NCI-H1694 (cell line): ENCODE measurements at places on chromosomes 11 and 22.

GRCh38 chr11:17207317-17208256 lies at the start of gene PIK3C2A:
TSS of gene PIK3C2A (minus strand) at chr11:17207986. CDS start at chr11:17169741, 38,245 bp downstream.
- DNase-seq: peak; percentile 60

DNA sequence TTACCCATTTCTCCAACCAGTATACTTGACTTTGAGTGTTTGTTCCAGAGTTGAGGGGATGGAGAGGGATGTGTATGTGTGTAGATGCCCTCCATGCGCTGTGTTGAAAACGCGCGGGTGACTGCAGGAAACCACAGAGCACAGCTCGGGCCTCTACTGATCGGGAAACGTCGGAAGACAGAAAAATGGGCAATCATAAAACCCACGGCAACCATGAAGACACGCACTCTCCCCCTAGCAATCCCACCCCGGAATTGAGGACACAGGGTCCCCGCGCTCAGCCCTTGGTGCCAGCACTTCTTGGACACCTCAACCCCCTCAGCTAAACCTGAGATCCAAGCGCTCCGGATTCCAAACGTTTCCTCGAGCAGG lies 251 bp upstream of the UQCC3 start:
- no peak for DNase-seq

DNA sequence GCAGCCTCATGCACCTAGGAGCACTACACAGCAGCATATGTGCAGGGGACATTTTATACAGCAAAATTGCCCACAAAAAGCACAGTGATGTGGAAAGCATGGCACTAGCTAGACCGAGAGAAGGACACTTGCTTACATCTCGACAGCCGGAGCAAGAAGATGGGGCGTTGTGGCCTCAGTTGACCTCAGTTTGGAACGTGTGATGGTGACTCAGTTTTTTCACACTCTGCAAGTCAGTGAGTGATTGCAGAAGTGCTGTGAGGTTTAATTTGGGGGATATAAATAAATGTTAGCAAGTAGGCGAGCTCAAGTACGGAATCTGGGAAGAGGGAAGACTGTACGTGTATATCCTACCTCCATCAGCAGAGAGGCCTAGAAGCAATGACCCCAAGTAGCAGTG lies 23.3 kb downstream of the LRP5 start:
- no peak for DNase-seq

DNA sequence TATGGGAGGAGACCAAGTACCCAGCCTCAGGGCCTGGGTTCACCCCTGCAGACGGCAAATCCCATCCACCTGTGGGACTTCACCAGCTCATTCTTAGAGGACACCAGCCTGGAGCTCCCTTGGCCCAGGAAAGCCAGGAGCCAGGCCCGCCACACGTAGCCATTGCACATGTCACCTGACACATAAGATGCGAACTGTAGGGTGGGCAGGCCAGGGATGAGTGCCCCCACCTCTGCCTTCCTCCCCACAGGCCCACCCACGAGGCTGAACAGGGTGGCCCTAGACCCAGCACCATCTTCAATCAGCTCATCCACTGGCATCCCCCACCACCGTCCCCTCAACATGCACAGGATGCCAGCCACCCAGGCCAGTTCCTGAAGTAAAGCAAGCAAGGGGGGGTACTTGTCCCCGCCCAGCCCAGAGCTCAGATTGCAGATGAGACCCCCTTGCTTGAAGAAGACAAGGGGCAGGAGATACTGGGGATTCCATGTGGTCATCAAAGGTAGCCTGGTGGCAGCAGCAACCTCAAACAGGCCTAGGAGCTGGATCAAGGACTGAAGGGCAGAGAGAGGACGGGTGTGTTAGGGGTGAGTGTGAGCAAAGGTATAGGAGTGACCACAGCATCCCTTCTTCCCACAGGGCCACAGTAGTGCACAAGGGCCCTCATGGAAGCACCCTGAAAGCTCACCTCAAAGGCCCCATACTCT lies 45.6 kb downstream of the IGLL5 start:
- no peak for DNase-seq

DNA sequence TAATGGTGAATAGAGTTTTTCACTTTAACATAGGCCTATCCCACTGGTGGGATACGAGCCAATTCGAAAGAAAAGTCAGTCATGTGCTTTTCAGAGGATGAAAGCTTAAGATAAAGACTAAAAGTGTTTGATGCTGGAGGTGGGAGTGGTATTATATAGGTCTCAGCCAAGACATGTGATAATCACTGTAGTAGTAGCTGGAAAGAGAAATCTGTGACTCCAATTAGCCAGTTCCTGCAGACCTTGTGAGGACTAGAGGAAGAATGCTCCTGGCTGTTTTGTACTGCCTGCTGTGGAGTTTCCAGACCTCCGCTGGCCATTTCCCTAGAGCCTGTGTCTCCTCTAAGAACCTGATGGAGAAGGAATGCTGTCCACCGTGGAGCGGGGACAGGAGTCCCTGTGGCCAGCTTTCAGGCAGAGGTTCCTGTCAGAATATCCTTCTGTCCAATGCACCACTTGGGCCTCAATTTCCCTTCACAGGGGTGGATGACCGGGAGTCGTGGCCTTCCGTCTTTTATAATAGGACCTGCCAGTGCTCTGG lies at the start of gene TYR:
Gene TYR, plus strand, starts transcription at position 185 of the 541 bp plus-strand sequence. Its CDS starts 79 bp downstream, at position 264.
- no peak for DNase-seq

DNA sequence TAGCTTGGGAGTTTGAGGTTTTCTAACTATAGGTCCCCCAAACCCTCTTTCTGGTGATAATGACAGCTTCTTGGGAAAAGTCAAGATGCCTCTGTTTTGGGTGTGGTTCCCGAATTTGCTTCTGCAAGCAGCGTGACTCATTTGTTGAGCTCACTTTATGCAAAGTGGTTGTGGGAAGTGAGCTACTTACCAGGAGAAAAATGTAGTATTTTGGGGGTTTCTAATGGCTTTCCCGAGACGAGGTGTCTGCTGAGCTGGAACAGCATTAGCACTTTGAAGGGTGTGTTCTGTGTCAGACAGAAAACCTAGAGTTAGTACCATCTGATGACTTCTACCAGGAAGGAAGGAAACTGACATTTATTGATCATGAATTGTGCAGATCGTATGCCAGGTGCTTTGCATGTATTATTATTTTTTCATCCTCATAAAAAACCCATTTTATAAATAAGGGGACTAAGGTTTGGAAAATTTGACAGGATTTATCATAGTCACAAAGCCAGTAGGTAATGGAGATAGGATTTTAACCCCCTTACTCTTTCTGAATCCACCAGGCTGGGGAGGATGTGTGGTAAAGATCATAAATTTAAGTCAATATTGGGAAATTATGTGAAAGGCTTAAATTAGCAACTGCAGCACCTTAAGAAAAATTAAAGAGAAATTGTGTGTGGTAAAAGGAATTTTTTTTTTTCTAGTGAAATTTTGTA lies 108.8 kb upstream of the CD44 start:
- no peak for DNase-seq

DNA sequence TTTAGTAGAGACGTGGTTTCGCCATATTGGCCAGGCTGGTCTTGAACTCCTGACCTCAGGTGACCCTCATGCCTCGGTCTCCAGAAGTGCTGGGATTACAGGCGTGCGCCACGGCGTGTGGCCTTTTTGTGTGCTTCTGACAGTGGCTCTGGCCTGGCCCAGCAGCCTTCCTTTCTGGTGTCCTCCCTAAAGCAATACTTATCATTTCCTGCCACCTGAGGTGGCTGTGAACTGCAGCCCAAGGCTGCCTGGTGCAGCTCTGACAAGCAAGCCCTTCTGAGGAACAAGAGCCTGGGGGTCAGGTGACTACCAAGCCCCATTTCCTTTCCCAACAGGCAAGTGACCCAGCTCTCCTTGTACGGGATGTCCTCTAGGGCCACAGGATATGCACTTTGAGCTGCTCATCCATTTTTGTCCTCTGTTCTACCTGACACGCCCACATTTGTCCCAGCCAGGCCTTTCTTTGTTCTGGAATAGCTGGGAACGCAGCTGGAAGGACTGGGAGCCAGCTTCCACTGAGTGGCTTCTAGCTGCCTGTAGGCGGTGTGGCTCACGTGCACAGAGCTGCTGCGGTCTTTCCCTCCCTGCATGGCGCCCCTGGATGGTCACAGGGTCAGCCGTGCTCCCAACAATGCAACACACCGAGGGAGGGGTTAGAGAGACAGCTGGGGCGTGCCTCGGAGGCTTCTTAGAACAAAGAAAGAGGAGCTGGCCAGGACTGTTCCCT lies 12.3 kb upstream of the BID start:
- DNase-seq: no peak

DNA sequence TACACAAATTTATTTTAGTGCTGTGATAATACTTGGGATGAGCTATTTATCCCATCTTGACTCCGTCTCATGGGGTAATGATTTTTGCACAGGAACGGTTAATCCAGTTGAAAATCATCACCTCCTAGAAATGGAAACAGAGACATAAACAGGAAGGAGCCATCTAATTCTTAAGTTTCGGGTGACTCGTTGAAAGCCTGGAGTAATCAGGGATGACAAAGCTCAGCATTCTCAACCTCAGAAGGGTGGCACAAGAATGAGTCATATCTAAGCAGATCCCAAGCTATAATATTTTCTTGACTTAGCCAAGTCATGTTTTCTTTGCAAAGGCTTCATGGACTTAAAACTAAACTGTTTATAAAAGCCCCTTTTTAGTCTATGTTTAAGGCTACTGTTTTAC lies 280.8 kb upstream of the CCDC90B start:
- DNase-seq: no peak

DNA sequence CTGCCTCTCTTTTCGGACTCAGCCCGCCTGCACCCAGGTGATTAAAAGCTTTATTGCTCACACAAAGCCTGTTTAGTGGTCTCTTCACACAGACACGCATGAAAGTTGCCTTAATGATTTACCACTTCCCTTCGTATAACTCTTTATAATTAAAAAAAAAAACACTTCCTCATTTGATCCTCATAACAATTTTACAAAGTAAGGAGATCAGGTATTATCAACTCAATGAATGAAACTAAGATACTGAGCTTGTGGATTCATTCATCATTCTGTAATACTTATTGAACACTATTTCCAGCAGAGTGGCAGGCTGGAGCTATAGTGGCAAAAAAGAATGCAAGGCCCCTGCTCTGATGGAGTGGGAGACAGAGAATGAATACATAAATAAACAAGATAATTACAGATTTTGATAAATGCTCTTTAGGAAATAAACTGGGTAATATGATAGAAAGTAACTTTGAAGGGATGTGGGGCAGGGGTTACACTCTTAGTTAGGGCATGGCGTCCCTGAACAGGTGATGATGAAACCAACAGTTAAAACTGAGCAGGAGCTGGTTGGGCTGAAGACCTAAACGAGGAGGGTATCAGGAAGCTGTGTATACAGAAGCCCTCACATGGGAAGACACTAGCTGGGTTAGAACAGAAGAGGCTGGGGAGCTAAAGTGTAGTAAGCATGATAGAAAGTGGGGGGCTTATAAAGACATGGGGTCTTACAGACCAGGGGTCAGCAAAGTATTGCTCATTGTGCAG lies 5.4 kb upstream of the CRTAM start:
- DNase-seq: no peak

GRCh38 chr11:64714666-64715065 lies 8.3 kb downstream of the NRXN2 start:
- DNase-seq: no peak

GRCh38 chr22:22914726-22915669 lies 27.4 kb downstream of the IGLL5 start:
- DNase-seq: no peak

- DNase-seq: no peak
Measured at GRCh38 chr22:39362271-39362670, 12.5 kb downstream of the SYNGR1 start.

- DNase-seq: no peak
Measured at GRCh38 chr11:94546162-94546470, 2.4 kb downstream of the FUT4 start.

GRCh38 chr22:20298803-20299745 lies 20.8 kb downstream of the DGCR6L start:
- DNase-seq: peak; percentile 27

- peak; percentile 10 for DNase-seq
Measured at GRCh38 chr22:22342697-22343580, 98.4 kb downstream of the VPREB1 start.

DNA sequence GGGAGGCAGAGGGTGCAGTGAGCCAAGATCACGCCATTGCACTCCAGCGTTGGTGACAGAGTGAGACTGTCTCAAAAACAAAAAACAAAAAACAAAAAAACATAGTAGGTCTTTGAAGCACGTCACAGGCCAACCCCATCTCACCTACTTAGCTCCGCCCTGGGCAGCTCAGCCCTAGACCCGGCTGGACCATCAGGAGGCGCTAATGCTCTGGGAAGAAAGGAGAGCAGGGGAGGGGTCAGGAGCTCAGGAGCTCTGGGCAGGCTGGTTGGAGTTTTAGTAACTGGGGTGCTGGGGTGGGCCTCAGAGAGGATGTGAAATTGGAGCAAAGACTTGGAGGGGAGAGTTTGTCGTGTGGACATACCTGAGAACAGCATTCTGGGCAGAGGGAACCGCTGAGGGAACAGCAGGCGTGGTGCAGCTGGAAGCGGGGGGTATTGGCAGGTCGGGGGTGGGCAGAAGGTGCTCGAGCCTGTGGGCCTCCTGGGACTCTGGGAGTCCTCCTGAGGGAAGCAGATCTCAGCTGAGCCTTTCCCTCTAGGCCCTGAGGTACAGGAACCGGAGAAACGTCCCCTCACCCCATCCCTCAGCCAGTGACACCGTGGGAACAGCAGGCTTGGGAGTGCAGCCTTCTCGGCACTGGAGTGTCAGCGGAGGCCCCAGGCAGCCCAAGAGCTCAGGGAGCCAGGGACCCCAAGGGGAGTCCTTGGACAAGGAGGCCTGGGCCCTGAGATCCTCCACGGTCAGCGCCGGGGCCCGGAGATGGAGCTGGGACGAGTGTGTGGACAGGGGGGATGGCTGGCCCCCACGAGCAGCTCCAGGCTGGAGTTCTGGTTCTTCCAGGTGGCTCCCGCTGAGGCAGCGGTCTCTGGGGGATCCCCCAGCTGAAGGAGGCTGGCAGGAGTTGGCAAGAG lies 2.2 kb upstream of the RPS6KA4 start:
- peak; percentile 33 for DNase-seq

- no peak for DNase-seq
Measured at GRCh38 chr11:9396752-9397151, 12.3 kb downstream of the IPO7 start.

DNA sequence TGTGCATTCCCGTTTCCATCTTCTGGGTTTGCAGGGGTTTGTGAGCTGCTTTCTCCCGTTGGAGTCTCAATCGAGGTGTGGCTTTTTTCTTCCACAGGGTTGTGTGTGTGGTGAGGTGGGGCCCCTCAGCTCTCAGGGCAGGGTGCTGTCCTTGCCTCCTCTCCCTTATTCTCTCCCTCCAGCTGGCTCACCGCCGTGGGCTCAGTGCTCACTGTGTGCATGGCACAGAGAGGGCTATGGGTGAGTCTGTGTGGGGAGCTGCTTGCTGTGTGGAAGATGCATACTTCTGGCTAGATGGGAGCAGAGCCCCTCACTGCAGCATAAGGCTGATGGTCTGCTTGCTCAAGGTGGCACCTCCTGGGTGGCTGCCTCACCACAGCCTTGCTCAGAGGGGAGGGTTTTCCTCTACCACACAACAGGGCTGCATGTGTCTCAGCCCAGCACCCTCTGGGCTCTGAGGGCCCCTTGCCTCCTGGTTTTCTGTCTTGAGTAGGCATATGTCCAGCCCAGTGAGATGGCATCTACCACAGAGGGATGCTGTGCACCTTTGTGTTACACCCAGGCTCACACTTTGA lies 203.1 kb upstream of the B3GAT1 start:
- DNase-seq: no peak

DNA sequence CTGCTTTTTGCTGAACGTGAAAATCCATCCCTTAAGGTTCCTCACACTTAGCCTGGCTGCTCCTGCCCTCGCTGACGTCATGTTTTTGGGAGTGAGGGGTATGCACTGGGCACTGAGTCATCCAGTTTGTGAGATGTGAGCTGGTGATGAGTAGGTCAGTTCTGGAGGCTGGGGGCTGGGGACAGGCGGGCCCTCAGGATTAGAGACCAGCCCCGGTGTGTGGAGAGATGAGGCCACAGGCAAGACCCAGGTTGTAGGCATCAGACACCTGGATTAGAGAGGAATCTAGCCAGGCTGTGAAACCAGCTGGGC lies 9.2 kb downstream of the KCNC1 start:
- no peak for DNase-seq
